ENCODE measurements at places on chromosomes 6 and 20. TPM values are rescaled to one million over a fixed set of nuclear protein-coding genes. Genes with fewer than 3 reads are reported as not detected.

- peaks cover 84% of the 10 kb centered on the region for H3K27me3 ChIP-seq
These were observed 24.6 kb downstream of the TBX18 start for GRCh38 chr6:84739866-84740208.

DNA sequence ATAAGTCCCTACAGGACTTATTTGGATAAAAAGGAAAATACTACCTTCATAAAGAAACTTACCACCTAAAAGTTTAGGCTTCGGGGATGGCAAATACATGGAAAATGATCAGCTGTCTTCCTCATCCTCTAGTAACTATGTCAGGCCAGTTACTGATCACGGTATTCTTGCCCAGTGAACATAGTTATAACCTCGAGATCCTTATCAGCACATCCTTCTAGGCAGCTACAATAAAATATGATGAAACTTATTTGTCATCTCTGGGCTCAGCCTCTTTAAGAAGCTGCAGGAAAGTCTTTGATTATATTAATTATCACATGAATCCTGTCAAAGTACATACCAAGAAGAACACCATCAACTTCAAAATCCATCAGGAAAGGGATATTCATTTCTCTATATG, 41.8 kb downstream of the SF3B5 start:
- H3K4me3 ChIP-seq = no peak overlapping the region
- peaks cover 12% of the 10 kb centered on the region for H3K27me3 ChIP-seq
- no peak for DNase-seq
- no peak overlapping the region for H3K27ac ChIP-seq
- no peaks in the 10 kb centered on the region for H3K36me3 ChIP-seq
- H3K4me1 ChIP-seq = no peaks in the 10 kb centered on the region

GRCh38 chr6:104728448-104728847, 131.3 kb downstream of the HACE1 start:
- no peak for DNase-seq
- H3K36me3 ChIP-seq = peaks cover 12% of the 10 kb centered on the region
- H3K27ac ChIP-seq = no peak overlapping the region
- H3K4me1 ChIP-seq = peaks cover 4% of the 10 kb centered on the region
- no peaks in the 10 kb centered on the region for H3K27me3 ChIP-seq

DNA sequence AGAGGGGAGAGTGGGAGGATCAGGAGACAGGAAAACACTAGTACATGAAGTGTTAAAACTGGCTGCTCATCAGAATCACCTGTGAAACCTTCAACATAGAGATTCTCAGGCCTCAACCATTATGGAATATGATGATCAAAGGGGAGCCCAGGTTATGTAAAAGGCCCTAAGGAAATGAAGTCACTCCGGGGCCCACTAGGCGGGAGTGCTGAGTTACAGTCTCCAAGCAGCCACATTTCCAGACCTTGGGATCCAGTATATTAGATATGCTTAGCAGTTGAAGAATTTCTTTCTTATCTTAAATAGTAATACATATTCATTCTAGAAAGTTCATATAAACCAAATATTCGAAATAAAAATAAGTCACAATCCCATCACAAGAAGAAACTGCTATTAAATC, 476.3 kb downstream of the PRKN start:
- peaks cover 9% of the 10 kb centered on the region for H3K4me1 ChIP-seq
- H3K4me3 ChIP-seq = no peak overlapping the region
- DNase-seq = no peak
- no peak overlapping the region for H3K27ac ChIP-seq
- H3K36me3 ChIP-seq = no peaks in the 10 kb centered on the region
- H3K27me3 ChIP-seq = no peaks in the 10 kb centered on the region

DNA sequence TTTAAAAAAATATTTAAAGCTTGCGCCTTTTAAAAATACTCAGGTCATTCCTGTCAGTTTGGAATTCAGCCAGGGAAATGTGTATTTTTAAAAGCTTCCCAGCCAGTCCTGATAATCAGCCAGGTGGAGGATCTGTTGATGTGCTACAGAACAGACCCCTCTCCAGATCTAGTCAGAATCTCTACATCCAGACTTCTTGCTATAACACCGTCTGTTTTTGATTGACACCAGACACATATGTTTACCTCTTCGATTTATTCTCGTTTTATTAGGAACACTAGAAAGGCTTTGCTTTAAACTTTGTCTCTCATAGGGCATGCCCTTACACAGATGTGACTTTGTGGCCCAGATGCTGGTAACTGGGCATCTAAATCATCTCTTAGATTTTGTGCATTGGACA, 11.7 kb downstream of the PARD6B start:
- H3K4me1 ChIP-seq = peaks cover 30% of the 10 kb centered on the region
- no peaks in the 10 kb centered on the region for H3K36me3 ChIP-seq
- H3K27ac ChIP-seq = no peak overlapping the region
- DNase-seq = no peak
- no peak overlapping the region for H3K4me3 ChIP-seq

DNA sequence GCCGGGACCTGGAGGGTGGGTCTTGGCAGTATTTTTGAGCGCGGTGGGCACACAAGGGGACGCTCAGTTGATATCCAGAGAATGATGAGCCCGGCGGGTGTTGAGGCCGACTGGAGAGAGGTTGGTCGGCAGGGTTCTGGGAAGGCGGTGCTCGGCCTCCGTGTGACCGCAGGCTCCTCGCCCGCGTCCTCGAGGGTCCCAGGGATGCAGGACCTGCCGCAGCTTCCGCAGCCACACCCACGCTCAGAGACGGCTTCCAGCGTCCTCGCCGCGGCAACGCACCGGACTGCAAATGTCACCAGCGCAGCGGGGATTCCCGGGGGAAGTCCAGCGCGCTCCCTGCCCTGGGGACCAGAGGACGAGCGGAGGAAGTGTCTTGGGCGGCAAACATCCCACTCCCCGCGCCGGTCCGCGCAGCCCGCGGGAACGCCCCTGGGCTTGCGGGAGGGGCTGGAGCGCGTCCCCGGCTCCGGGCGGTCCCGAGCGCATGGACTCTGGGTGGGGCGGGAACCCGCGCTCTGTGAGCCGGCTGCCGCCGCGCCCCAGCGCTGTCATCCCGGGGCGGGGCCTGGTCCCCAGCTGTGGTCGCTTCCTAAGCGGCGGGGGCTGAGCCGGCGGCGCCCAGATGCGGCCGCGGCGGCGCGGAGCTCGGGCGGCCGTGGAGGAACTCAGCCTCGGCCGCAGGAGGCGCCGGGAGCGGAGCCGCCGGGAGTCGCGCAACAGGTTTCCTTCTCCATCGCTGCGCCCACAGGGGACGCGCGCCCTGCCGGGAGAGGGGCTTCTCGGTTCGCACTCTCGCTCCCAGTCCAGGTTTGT, at the start of gene STX11:
Gene STX11 (plus strand): TSS at position 624 of the 816 bp plus-strand sequence. CDS start 36,111 bp downstream, outside the sequence.
- H3K4me1 ChIP-seq = peaks cover 12% of the 10 kb centered on the region
- H3K36me3 ChIP-seq = no peaks in the 10 kb centered on the region
- DNase-seq = peak; percentile 41
- no peak within 1 kb of the TSS for H3K27ac ChIP-seq

DNA sequence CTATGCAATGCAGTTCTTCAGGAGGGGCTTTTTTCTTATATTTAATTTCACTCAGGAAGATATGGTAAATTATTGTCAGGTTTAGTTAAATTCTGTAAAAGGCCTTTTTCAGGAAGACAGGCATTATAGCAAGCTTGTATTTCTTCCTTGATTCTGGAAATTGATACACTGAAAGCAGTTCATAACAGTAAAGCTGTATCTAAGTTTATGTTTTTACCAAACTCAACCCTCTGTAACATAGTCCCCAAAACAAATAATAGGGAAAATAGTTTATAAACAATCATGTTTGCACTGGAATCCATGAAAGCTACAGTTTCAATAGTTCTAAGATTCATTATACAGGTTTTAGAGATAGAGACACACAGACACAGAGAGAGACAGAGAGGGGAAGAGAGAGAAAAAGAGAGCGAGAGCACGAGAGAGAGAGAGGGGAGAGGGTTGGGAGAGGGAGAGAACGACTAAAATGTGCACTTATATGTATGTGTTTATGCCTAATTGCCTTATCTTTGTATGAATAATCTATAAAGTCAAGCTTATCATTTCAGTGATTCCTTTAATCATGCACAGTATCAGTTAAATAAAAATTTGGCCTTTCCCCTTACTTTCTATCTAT, 454.4 kb downstream of the RFPL4B start:
- no peak overlapping the region for H3K27ac ChIP-seq
- no peaks in the 10 kb centered on the region for H3K27me3 ChIP-seq
- no peak for DNase-seq

DNA sequence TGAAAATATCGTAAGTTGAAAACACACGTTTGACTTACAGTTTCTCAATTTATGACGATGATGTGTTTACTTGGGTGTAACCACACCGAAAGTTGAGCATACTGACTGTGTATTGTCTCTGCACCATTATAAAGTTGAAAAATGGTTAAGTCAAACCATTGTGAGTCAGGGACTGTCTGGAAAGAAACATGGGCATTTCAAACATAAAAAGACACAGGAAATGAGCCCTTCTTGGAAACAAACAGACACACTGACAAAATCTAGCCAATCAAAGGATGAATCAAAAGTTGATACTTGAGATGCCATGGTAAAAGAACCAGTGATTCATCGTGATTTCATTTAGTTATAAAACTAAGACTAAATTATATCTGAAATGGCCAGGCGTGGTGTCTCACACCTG, 5.3 kb downstream of the POPDC3 start:
- no peaks in the 10 kb centered on the region for H3K36me3 ChIP-seq
- H3K4me1 ChIP-seq = no peaks in the 10 kb centered on the region
- peaks cover 23% of the 10 kb centered on the region for H3K27me3 ChIP-seq

DNA sequence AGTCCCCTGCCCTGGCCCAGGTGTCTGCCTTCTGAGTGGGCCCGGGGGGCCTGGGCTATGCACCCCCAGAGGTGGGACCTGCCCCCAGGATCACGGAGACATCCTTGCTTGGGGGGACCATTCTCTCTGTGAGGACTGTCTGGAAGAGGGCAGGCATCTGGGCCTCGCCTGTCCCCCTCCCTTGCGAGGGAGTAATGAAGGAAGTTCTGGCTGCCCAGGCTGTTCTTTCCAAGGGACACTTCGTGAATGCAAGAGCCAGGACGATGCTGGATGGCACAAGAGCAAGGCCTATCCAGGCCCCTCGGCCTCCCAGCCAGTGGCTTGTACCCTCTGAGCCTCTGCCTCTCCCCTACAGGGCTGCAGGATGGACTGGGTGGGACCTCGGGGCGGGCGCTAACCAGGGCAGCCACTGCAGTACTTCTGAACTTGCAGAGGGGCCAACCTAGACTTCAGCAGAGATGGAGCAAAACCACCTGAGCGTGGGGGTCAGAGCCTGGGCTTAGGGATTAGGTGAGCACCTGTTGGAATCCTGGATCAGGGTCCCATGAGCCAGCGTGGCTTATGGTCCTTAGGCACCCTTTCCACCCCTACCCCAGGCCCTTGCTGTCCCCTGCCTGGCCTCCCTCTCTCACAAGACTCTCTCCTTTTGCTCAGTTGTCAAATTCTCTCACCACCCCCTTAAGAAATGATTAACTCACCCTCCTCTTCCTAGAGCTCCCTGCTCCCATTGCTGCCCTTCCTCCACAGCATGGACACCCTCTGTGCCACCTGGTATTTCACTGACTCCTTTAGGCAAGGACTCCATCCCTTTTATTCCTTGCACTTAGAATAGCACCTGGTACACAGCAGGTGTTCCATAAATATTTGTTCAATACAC, 53.2 kb downstream of the CTCFL start:
- no peak overlapping the region for H3K4me3 ChIP-seq
- H3K27me3 ChIP-seq = peaks cover 6% of the 10 kb centered on the region
- peaks cover 16% of the 10 kb centered on the region for H3K4me1 ChIP-seq
- no peaks in the 10 kb centered on the region for H3K36me3 ChIP-seq
- no peak overlapping the region for H3K27ac ChIP-seq

- H3K4me3 ChIP-seq = no peak overlapping the region
- peak overlapping the region; percentile 91 for H3K27ac ChIP-seq
- H3K4me1 ChIP-seq = peaks cover 48% of the 10 kb centered on the region
- peaks cover 14% of the 10 kb centered on the region for H3K36me3 ChIP-seq
These were observed 576.3 kb downstream of the PKHD1 start for GRCh38 chr6:51511081-51511480.

GRCh38 chr20:46174469-46175126, 56.5 kb downstream of the CD40 start:
- no peaks in the 10 kb centered on the region for H3K4me1 ChIP-seq
- H3K27me3 ChIP-seq = peaks cover 76% of the 10 kb centered on the region
- DNase-seq = peak; percentile 80
- no peaks in the 10 kb centered on the region for H3K36me3 ChIP-seq
- no peak overlapping the region for H3K27ac ChIP-seq

- no peaks in the 10 kb centered on the region for H3K36me3 ChIP-seq
- H3K4me1 ChIP-seq = no peaks in the 10 kb centered on the region
- no peak for DNase-seq
- no peaks in the 10 kb centered on the region for H3K27me3 ChIP-seq
- H3K27ac ChIP-seq = no peak overlapping the region
- H3K4me3 ChIP-seq = no peak overlapping the region
These were observed 2.5 kb downstream of the SRMS start for GRCh38 chr20:63544958-63545516.

GRCh38 chr6:107936162-107936909, 21.7 kb downstream of the SEC63 start:
- H3K27me3 ChIP-seq = no peaks in the 10 kb centered on the region
- H3K36me3 ChIP-seq = peaks cover 43% of the 10 kb centered on the region
- no peak for DNase-seq
- peaks cover 9% of the 10 kb centered on the region for H3K4me1 ChIP-seq
- H3K4me3 ChIP-seq = no peak overlapping the region

DNA sequence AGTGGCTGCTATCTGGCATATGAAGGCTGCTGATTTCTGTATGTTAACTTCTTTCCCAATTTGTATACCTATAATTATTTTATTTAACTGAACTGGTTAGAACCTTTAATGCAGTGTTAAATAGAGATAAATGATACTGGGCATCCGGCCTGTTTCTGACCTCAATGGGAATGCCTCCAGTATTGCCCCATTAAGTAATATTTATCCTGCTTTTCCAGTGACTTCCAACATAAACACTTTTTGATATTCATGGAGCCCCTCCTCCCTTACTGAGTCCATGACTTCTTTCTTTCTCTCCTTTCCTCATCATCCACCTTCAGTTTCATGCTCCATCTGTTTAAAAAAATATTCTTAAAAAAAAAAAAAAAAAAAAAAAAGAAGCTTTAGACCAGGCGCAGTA, 8.8 kb downstream of the TRIM27 start:
- no peak overlapping the region for H3K4me3 ChIP-seq
- H3K36me3 ChIP-seq = peaks cover 24% of the 10 kb centered on the region
- H3K27me3 ChIP-seq = no peaks in the 10 kb centered on the region
- no peak overlapping the region for H3K27ac ChIP-seq

GRCh38 chr6:20569000-20569610, 34.8 kb downstream of the CDKAL1 start:
- H3K4me1 ChIP-seq = peaks cover 21% of the 10 kb centered on the region
- H3K27me3 ChIP-seq = no peaks in the 10 kb centered on the region
- peaks cover 5% of the 10 kb centered on the region for H3K36me3 ChIP-seq
- no peak for DNase-seq

Gene ID4
- total RNA-seq = 106 TPM

Gene PROKR2
- not detected for total RNA-seq

Gene GSTA3
- total RNA-seq = not detected

Gene HLA-DPA1
- 1.8 TPM for total RNA-seq

Gene FAM50B
- 2.9 TPM for total RNA-seq

Gene CYP21A2
- total RNA-seq = 0.23 TPM

All from neural crest cell (in vitro differentiated cells).